ENCODE measurements at places on chromosomes 16 and 17. TPM values are rescaled to one million over a fixed set of nuclear protein-coding genes. Genes with fewer than 3 reads are reported as not detected.

GRCh38 chr16:28915181-28915580 lies 9.9 kb downstream of the RABEP2 start:
- DNase-seq, result no peak

GRCh38 chr16:27851586-27851985 lies 211.9 kb downstream of the GSG1L start:
- DNase-seq, result no peak

The HS3ST3A1 gene
- polyA plus RNA-seq, result 3.7 TPM

The NDE1 gene
- polyA plus RNA-seq, result 25.7 TPM

The MEIOC gene
- polyA plus RNA-seq, result 1.3 TPM

The KRTAP4-1 gene
- polyA plus RNA-seq, result not detected

The LPCAT2 gene
- polyA plus RNA-seq, result 20.0 TPM

The QPRT gene
- polyA plus RNA-seq, result 115 TPM

GRCh38 chr16:54929090-54930004 lies 1.3 kb upstream of the IRX5 start:
- DNase-seq, result peak; percentile 99

DNA sequence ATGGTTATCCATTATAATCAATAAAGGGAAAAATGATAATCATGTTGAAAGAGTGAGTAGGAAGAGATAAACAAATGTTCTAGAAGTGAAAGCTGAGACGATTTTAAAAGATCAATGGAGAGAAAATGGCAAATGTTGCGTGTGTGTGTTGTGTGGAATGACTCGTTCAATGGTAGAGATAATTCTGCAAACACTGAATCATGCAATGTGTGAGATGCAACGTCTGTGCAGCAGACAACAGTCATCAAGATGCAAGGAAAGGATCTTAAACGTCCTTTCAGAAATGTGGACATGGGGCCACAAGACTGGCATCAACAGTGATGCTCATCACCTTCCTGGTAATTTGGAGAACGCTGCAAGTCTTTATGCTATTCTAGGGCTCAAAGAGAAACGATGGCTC lies 124.4 kb downstream of the CDYL2 start:
- no peak for DNase-seq

The ITGA2B gene
- not detected for polyA plus RNA-seq

- DNase-seq, result no peak
These were observed 665 bp downstream of the MYBBP1A start for GRCh38 chr17:4554441-4554996.

GRCh38 chr17:74373838-74374606 lies 6.7 kb downstream of the GPR142 start:
- DNase-seq, result no peak

DNA sequence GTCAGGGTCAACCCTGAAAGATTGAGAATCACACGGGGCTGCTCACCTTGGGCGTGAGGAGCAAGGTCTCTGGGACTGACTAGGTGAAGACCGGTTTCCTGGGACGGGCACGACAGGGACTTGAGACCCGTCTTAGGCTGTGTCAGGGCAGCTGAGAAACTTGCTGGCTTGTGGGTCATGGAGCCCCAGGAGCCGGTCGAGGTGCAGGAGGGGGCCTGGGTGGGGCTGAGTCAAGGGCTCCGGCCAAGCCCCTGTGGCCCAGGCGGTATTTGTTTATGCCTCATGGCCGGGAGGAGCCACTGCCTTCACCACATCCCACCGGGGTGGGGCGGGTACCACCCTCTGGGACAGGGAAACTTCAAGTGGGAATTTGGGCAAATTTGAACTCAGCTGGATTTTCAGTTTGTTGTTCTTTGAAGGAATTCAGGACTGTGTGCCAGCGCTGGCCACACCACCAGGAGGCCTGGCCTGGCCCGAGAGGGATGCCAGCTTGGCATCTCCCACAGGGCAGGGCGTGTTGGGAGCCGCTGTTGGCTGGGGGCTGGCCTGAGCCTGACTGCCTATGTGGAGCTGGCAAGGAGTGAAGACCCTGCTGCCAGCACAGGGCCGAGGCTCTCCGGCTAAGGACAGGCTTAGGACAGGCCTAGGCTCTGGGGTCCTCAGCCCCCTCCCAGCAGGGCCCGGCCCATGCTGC lies 116.1 kb downstream of the METRNL start:
- no peak for DNase-seq

- no peak for DNase-seq
These were observed 34.3 kb downstream of the SEC14L1 start for GRCh38 chr17:77174928-77175661.

DNA sequence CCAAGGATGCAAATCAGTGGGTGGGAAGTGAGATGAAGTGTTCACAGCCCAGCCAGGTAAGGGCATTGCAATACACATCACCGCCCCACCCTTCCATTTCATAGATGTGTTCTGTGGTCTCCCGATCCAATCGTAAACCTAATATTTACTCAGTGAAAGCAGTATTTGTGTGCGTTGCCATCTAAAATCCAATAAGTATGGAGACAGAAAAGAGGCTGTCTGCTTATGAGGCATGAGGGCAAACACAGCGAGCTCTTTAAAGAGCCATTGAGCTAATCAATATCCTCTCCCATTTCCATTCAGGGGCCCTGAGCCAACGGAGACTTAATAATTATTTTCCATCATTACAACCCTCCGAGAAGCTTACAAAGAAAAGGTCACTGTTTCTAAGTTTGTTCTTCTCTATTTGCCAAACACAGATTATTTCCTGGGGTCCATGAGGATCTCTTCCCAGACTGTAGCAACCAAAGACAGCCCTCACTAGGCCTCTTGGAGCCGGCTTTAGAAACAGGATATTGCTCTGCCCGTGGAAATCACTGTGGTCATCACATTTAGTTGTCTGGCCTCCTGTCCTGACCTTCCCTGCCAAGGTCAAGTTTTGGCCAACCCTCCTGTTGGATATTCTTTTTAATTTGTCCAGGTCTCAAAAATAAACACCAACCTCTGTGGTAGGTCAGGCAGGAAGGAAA lies 120.1 kb downstream of the SLC39A11 start:
- DNase-seq, result no peak

- DNase-seq, result peak; percentile 83
These were observed 18.6 kb downstream of the GRIN2C start for GRCh38 chr17:74840989-74841666.

- no peak for DNase-seq
These were observed 19.4 kb downstream of the CYLD start for GRCh38 chr16:50761267-50761666.

- DNase-seq, result no peak
These were observed 112.2 kb downstream of the AATF start for GRCh38 chr17:37060928-37061327.

GRCh38 chr17:63222655-63223054 lies 223.5 kb downstream of the CYB561 start:
- no peak for DNase-seq

The GAS2L2 gene
- polyA plus RNA-seq, result not detected

DNA sequence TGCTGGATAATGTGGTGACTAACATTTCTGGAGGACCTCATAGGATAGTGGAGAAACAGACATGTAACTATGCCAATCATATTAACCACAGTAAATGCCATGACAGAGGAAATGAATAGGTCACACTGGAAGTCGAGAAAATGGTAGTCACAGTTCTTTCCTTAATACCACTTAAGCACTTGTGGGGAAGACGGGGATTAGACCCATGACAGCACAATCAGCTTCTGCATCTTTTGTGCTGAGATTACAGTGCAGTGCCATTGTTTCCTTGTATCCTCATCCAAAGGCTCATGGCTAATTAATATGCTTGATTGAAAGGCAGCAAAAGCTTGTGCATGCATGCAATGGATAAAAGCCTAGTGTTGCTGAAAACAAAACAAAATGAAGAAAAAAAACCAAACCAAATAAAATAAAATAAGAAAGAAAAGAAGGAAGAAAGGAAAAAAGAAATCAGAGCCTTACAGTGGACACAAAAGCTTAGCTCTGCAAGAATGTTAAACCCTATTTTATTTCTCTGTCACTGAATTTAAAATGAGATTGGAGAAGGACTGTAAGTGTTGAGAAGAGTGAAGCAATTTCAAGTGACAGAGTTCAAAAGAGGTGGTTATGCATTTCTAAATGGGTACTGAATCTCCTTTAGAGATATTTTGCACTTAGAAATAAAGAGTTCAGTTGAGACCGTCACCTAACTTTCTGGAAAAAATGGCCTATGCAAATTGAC lies 1011.9 kb downstream of the CDH8 start:
- DNase-seq, result no peak

The RBBP6 gene
- 58.8 TPM for polyA plus RNA-seq

- no peak for DNase-seq
These were observed at the start of gene TMC5 for GRCh38 chr16:19417640-19418039. Gene TMC5 (plus strand): TSS chr16:19417883. CDS start chr16:19440039, 22,156 bp downstream.

GRCh38 chr17:46768540-46768870 lies 50.0 kb downstream of the WNT3 start:
- DNase-seq, result no peak

GRCh38 chr16:89167425-89167941 lies 4.1 kb upstream of the CDH15 start:
- DNase-seq, result peak; percentile 69

The MYLK3 gene
- polyA plus RNA-seq, result 22.2 TPM

The VAT1L gene
- 5.4 TPM for polyA plus RNA-seq

DNA sequence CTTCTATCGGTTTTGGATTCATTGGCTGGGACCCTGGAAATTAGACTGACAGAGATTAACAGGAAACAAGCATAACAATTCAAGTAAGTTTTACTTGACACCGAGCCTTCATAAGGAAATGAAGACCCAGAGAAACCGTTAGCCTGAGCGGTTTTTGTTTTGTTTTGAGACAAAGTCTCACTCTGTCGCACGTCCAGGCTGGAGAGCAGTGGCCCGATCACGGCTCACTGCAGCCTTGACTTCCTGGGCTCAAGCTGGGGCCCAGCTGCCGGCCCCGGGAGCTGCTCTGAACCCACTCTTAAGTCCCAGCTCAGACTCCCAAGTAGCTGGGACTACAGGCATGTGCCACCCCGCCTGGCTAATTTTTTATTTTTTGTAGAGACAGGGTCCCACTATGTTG lies 321.3 kb downstream of the SEC14L1 start:
- DNase-seq, result no peak

GRCh38 chr16:17417740-17418139 lies 53.0 kb downstream of the XYLT1 start:
- DNase-seq, result no peak
